ENCODE measurements at places on chromosomes 5 and 9.

GRCh38 chr9:123796618-123797484 lies 133.1 kb downstream of the DENND1A start:
- DNase-seq: no peak

- no peak for DNase-seq
Measured at GRCh38 chr5:91499943-91500531, 116.9 kb upstream of the ARRDC3 start.

GRCh38 chr5:134226441-134227192 lies 744 bp upstream of the PPP2CA start:
- DNase-seq: peak; percentile 83

- no peak for DNase-seq
Measured at GRCh38 chr5:97635553-97635952, 452.5 kb upstream of the RIOK2 start.

DNA sequence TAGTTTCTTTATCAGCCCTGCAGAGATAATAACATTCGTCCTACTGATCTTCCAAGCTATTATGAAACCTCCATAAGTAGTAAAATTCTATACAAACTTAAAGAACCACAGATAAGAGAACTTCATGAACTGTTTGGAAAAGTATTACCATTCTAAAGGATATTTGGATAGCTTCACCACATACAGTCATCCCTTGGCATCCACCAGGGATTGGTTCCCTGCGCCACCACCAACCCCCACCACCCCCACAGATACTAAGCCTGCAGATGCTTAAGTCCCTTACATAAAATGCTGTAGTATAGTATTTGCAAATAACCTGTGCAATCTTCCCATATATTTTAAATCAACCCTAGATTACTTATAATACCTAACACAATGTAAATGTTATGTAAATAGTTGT lies 61.4 kb upstream of the SHISAL2B start:
- no peak for DNase-seq

- no peak for DNase-seq
Measured at GRCh38 chr5:160029004-160029403, 20.1 kb downstream of the TTC1 start.

GRCh38 chr5:72166070-72166979 lies 59.0 kb downstream of the MAP1B start:
- DNase-seq: no peak

DNA sequence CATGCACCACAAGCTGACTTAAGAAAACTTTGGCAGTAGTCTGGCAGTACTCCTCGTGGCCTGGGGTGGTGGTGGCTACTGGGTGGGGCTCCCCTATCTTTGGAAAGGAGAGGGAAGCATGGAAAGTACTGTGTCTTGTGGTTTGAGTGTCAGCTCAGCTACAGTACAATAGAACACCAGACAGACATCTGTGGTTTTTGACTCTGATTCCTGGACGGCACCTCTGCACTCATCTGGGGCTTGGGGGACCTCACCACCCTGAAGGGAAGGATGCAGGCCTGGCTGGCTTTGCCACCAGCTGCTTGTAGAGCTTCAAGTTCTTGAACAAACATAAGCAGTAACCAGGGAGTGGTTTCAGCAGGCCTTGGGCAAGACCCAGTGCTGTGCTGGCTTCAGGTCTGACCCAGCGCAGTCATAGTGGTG lies 40.6 kb downstream of the TNFSF8 start:
- no peak for DNase-seq

GRCh38 chr5:93894601-93895354 lies 153.4 kb upstream of the POU5F2 start:
- no peak for DNase-seq

- DNase-seq: no peak
Measured at GRCh38 chr9:5580650-5581049, 48.3 kb upstream of the RIC1 start.

DNA sequence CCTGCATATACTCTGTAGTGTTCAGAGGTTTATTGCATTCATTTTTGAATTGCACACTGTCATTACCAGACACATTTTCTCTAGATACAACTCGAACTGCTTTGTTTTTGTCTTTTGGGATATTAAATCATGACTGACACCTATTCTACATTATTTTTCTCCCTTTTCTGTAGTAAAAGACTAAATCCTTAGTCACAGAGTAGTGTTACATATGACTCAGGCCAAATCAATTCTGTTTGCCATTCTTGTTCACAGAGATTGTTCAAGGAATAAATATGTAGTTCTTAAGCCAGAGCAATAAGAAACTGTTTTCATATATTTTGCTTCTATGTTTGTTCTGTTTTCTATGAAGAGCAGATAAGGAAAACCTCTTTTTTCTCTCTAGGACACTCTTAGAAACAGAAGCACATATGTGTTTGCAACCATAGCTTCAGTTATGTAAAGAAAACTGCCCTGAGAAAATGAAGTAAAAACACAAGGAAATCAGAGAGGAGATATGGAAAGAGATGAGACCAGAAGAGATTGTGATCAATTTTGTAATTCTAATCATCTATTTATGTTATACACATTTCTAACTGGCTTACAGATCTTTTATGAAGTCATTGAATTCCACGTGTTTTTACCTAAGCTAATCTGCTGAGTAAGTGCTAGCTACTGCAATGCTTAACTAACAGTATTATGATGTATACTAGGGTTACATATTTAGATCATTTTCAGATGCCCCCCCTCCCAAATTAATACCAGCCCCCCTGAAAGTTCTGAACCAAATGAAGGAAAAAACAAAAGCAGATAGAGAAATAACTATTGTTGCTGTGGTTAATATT lies 1995.6 kb upstream of the CDH6 start:
- no peak for DNase-seq

DNA sequence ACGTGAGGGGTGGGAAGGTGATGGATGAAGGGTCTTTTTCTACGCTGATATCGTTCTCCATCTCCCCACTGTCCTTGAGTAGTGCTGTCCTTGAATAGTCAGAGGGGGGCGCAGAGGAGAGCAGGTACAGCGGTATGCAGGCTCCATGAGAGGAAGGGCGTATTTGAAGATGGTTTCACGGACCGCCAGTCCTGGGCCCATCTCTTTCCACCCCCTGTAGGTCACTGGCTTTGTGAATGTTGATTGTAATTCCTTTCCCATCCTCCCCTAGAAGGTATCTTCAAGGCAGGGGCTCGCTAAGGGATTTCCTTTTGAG lies 40.8 kb upstream of the DAB2IP start:
- no peak for DNase-seq

DNA sequence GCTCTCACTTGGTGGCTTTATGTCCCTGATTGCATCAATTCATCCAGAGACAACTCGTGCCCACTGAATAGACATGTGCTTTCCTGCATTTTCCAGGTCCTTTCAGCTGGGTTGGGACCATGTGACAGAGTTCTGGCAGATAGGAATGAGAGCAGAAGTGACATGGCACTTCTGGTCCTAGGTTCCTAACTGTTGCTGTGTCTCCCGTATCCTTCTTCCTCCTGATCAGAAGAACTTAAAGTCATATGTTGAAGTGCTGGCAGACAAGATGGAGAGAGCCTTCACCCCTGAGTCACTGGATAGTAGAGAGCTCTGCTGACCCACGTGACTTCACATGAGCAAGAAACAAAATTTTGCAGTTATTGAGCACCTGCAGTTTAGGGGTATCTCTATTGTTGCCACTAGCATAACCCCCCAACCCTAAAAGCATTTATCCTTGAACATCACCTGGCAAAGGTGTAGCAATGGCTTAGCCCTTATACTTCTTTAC lies 80.0 kb downstream of the NREP start:
- no peak for DNase-seq

- no peak for DNase-seq
Measured at GRCh38 chr9:32401488-32401887, 17.0 kb downstream of the ACO1 start.

- no peak for DNase-seq
Measured at GRCh38 chr9:14311956-14312685, 1.8 kb downstream of the NFIB start.

- no peak for DNase-seq
Measured at GRCh38 chr5:167565189-167565954, 726.1 kb upstream of the WWC1 start.

DNA sequence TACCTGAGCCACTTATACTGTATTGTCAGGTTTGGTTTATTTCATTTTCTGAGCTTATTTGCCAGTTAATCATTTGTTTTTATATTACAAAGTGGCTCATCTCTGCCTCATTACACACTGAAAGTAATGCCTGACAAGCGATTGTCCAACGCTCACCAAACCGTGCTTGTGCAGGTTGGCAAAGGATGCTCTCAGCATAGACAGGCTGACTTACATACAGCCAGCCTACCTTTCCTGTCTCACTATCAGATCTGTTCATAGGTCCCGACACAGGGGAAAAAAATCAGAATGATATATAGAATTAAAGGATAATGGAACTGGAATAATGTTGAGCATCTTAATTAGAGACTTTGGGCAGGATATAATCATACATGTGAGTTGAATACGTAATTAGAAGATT lies 739.7 kb upstream of the RIOK2 start:
- no peak for DNase-seq

DNA sequence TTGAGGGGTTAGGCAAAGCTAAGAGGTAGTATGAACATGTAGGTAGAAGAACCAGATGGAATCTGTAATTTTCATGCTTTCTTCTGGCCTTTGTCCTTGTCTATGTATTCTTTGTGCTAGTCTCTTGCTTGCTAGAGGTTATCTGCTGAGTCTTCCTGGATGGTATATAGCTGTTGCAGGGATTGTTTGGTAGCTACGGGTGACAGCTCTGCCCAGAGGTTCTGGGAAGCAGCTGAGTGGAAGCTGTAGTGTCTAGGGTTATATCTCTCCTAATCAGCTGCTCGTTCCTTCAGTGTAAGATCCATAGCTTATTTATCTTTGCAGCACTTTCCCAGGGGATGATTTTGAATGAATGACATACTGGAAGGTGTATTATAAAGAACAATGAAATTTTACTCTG lies 100.3 kb downstream of the ATG10 start:
- no peak for DNase-seq

- DNase-seq: no peak
Measured at GRCh38 chr5:143340891-143341685, 62.4 kb downstream of the NR3C1 start.

- no peak for DNase-seq
Measured at GRCh38 chr5:144284931-144285502, 114.3 kb downstream of the KCTD16 start.

GRCh38 chr5:40485021-40485998 lies 194.4 kb upstream of the PTGER4 start:
- no peak for DNase-seq

GRCh38 chr9:113781896-113782295 lies 94.2 kb upstream of the ZNF618 start:
- no peak for DNase-seq

- no peak for DNase-seq
Measured at GRCh38 chr9:120562861-120563443, 17.0 kb downstream of the CDK5RAP2 start.

DNA sequence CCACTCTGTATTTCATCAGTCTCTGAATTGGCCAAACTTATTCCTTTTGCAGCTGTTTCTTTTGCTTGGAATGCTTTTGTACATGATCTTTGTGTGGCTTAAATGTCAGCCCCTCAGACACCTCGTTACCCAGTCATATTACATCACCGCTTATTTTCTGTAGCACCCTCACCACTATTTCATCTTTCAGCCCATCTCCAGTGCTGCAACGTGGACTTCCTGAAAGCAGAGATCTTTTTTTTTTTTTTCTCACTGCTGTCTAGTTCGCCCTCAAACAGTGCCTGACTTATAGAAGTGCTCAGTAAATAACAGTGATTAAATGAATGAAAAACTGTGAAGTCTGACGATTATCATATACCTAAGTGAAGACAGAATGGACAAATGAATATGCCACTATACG lies 835 bp downstream of the SRA1 start:
- no peak for DNase-seq

- no peak for DNase-seq
Measured at GRCh38 chr5:122500245-122501088, 188.4 kb downstream of the SNCAIP start.

DNA sequence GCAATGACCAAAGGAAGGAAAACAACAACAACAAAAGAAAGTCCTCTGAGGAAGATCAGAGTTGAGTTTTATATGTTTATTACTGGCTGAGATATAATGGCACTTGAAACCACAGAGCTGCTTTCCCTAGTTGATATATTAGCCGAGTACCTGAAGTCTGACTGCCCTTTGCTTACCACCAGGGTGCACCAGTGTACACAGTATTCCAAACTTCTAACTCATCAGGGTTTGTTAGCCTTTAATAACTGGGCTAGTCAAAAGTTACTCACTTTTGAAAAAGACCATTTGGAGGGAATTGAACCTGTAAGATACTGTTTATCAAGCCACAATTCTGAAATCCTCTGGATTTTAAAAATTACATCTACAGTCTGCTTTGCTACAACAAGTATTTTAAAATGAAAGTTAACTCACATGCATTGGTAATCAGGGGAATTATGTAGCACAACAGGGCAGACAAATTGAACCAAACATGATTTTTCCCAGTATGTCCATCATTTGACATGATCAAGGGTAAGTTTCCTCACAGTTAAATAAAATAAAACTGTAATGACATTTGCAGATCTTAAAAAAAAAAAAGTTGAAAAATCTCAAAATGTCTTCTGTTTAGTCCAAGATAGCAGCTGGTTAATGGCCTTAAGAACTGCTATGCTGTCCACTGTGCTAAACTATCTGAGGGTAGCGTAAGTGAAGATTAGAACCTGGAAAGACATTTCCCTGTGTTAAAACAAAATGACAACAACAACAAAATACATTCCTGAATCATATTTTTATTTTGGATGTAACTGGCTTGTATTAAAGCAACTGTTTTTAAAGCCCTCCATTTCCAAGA lies 57.3 kb upstream of the C6 start:
- DNase-seq: no peak

- no peak for DNase-seq
Measured at GRCh38 chr5:180130291-180130869, 58.8 kb upstream of the RNF130 start.

Data from activated gamma-delta T cell treated with Interleukin-2 at 50 U/mL for 16 hours (primary cell).